ENCODE measurements at places on chromosomes 6 and 20.

GRCh38 chr6:39214846-39215639 is 14.2 kb downstream of the KCNK5 start:
- DNase-seq: no peak

- DNase-seq: peak; percentile 69
These were observed at the start of gene PHF10 for GRCh38 chr6:169724494-169725124. PHF10 (minus strand) TSS chr6:169724500; CDS start chr6:169723931, 569 bp downstream.

DNA sequence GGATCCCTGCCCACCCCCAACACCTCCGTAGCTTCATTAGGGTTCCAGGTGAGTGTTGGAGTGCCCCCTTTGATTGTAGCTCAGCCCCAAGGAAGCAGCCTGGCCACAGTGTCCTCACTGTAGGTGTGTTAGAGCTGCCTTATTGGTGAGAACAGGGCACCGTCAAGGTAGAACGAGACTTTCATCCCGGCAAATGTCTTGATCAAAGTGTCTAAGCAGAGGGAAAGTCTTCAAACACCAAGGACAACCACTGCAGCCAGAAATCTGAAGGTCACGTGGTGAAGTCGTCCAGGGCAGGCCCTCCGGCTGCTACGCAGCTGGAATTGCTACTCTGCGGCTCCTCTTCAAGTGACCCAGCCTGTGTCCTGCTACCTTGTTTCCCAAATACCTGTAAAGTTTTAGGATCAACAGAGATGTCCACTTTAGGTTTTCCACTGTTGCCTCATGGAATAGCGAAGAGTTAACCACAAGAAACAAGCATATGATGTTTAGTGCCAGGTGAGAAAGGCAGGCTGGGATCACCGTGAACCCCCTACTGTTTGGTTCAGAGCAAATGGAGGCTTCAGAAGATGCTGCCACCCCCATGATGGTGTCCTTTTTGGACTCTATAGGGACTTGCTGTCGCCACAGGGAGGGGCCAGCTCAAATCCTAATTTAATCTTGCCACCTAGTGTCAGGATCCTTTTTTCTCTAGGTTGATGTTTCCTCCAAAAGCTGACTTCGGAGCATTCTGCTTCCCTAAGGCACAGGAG is 1.7 kb upstream of the DLL1 start:
- no peak for DNase-seq

- no peak for DNase-seq
These were observed 199.2 kb upstream of the SUPT3H start for GRCh38 chr6:45576648-45577624.

DNA sequence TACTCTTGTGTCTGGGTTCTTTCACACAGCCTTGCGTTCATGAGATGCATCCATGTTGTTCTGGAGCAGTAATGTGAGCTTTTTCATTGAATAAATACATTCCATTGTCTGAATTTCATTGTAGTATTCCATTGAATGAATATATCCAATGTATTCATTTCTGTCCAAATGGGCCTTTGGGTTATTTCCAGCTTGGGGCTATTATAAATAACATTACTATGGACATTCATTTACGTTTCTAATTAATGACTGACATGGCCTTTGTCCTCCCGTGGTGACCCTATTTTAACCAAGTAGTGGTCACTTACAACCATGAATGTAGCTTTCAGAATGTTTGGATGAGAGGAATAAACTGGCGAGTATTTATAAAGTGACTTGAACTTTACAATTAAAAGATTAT is 30.1 kb upstream of the NAA20 start:
- no peak for DNase-seq

GRCh38 chr20:5592823-5593739 is 157.1 kb upstream of the SHLD1 start:
- DNase-seq: no peak

DNA sequence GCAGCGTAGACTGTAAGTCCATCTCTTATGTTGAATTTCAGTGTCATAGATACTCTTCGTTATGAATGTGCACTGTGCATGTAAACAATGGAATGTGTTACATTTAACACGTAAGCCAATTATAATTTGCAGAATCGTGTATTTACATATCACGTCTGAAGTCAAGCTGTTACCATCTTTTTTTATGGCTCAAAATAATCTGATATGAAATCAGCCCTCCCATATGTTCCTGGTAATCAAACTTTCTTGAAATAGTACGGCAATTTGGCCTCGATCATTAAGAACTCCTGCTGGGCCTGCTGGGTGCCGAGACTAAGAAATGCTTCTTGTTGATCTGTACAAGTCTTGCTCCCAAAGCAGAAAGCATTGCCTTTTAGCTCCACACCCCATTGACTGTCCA is 89.6 kb upstream of the DOK5 start:
- DNase-seq: no peak

DNA sequence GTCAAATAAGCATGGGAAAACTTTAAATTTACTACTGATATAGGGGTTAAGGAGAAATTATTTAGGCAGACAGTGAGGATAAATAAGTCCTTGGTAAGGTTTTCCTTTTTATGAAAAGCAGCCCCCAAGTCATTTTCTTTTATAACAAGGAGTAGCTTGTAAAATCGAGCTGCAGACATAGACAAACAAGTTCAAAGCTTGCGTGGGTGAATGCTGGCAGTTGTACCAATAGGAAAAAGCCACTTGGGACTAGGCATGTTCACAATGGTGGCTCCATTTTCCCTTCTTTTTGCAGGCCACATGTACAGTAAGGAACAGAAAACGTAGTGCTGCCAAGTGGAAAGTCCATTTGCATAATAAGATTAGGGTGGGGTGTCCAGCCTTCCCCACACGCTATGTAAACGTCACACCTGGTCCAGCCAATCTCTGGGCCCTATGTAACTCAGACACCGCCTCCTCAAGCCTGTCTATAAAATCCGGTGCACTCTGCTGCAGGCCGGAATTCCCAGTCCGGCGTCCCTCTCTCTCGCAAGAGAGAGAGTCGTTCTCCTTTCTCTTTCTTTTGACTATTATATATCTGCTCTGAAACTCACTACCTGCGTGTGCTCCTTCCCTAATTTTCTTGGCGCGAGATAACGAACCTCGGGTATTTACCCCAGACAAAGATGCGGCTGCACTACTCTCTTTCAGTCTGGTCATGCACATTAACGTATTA is 217.1 kb upstream of the MAN1A1 start:
- no peak for DNase-seq

DNA sequence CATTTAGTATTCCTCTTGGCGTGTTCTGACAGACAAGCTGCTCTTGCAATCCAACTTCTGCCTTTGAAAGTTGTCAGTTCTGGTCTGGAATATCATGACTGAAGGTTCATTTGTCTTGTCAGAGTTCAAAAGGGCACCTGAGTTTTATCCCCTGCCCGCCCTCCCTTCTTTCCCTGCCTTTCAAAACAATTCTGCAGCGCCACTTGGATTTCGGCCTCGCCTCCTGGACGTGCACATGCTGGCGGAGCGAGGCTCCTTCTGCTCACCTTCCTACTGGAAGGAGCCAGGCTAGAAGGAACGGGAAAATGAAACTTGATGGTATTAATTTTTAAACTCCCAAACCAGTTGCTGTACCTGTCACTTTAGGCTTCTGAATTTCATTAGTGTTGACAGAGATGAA is 55.7 kb upstream of the HDGFL1 start:
- DNase-seq: no peak

GRCh38 chr6:27406085-27406484 is 17.5 kb downstream of the ZNF391 start:
- DNase-seq: no peak

DNA sequence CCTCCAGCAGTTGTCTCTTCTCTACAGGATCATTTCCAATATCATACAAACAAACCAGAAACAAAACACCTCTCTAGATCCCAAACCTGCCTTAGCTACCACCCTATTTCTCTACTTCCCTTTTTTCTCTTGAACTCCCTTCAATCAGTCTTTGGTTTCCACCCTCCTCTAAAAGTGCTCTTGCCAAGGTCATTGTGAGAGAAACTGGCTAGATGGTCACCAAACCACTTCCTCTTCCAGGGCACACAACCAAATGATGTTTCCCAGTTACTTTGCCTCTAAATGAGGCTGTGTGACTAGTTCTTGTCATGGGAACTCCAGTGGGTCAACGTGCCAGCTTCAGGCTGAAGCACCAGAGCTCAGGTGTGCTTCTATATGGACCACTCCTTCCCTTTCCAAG is 85.8 kb upstream of the ARMC2 start:
- no peak for DNase-seq

GRCh38 chr20:32960222-32960518 is 44.1 kb downstream of the SUN5 start:
- DNase-seq: no peak

DNA sequence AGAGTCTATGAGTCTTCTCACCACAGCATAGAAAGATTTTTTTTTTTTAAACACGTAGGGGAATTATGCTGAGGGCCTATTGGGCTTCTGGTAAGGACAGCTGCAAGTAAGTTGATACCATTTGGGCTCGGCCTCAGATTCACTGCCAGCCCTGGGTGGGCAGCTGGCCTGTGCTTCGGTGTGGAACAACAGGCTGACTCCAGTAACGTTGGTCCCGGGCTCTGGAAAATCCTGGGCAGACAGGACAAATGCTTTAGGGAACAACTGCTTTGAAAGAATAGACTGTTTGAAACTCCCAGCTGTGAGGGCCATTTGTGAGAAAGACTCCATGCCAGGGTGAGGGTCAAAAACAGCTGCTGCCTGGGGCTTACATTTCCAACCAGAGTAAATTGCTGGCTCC is 366.5 kb downstream of the QKI start:
- no peak for DNase-seq

DNA sequence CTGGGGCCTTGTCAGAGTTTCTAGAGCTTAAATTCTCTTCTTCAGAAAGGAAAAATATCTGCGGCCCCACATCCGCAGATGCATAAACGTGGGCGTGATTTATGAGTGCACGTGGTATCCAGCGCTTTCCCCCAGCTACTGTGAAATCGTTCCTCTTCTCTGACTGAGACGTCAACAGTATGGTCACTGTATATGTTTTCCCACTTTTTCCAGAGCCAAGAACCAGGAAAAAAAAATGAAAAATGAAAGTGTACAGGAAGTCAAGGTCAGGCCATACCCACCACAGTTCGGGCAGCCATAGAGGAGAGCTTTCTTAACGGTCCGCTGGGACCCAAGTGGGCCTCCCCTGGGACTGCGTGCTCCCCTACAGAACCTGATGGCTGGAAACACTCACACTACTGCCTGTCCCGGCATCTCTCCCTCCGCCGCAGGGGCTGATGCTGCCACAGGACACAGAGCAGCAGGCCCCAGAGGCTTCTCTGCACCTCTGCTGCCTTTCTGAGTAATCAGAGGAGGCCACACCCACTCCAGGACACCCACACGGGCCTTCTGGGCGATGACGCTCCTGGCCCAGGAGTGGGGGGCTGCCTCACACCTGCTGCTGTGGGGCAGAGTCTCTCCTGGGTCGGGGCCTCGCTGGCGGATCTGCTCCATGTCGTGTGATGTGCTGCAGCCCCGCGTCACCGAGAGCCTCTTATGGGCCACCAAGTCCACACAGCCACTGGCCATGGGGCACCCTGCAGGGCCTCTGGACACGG is 16.4 kb upstream of the STX16 start:
- DNase-seq: no peak

- no peak for DNase-seq
These were observed 51.2 kb downstream of the NINL start for GRCh38 chr20:25533920-25534700.

GRCh38 chr6:113642714-113643406 is 214.3 kb upstream of the MARCKS start:
- no peak for DNase-seq
